ENCODE measurements at places on chromosomes 4 and X.

DNA sequence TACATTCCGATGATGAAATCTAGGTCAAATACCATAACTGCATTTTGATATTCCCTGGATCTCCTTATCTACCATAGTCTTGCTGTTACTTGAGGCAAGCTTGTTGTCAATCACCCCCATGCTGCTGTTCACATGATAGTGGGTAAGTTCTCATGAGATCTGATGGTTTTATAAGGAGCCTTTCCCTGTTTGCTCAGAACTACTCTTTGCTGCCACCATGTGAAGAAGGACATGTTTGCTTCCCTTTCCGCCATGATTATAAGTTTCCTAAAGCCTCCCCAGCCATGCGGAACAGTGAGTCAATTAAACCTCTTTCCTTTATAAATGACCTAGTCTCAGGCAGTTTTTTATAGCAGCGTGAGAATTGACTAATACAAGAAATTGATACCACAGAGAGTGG, 432.0 kb downstream of the GLUD2 start:
- no peak for DNase-seq

DNA sequence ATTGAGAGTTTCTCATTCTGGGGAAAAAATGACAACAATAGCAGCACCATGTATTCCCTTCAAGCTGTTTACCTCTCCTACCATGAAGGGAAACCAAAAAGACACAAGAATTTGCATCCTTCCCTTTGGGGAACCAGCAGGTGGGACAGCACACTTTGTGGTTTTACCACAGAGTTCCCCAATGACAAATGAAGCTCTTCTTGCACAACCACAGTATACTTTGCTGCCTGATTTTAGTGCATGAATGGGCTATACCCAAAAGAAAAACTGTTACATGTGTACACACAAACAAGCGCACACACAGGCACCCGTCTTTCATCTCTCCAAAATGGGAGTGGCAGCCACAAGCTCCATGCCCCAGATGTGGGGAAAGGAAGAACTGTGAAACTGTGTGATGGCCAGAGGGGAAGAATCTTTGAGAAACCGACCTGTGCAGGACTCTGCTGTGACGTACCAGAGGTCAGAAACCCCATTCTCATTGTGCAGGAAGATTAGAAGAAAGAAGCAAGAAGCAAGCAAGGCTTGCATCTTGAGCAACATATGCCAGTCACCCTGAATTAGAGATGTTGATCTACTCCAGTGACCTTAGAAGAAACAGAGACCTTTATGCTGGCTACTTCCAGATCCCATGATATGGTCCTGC, 2.7 kb upstream of the MAML3 start:
- no peak for DNase-seq

DNA sequence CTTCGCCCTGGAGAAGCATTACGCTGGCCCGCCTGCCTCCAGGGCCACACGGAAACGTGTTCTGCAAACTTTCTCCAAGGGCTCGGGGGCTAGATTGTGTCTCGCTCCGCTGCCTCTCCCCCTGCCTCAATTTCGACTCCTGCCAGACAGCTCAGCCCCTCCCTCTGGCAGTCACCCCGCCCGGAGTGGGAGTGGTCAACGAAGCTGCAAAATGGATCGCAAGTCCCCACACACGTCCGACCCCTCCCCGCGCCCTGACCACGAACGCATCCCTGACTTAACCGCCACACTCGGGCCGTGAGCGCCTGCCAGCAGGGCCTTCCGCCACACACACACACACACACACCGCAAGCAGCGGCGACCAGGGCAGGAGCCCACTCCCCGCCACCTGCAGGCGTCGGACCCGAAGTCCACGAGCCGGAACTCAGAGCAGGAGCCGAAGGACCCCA, 47.0 kb upstream of the NKAP start:
- DNase-seq, result no peak

- peak; percentile 65 for DNase-seq
Observed at GRCh38 chr4:56648021-56648823, 32.9 kb downstream of the HOPX start.

- peak; percentile 97 for DNase-seq
Observed at GRCh38 chr4:103019308-103020124, at the start of gene SLC9B1. SLC9B1 (minus strand) TSS chr4:103019705; CDS start chr4:102991711, 27,994 bp downstream.

DNA sequence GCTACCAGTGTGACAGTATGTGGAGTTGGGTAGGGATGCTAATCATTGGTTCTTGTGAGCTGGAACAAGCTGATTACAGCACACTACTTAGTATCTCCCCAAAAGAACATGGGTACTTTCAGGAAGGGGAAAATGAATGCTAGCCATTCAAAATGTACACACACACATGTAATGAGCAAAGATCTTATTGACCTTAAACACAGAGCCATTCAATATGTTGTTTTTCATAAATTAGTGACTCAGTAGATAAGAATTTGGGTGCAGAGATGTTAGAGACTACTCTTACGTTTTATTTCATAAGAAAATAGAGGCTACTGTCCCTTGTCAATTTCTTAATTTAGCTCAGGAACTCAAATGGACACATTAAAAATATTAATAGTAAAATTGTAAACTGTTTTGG, 509.5 kb upstream of the ATOH1 start:
- DNase-seq, result no peak

DNA sequence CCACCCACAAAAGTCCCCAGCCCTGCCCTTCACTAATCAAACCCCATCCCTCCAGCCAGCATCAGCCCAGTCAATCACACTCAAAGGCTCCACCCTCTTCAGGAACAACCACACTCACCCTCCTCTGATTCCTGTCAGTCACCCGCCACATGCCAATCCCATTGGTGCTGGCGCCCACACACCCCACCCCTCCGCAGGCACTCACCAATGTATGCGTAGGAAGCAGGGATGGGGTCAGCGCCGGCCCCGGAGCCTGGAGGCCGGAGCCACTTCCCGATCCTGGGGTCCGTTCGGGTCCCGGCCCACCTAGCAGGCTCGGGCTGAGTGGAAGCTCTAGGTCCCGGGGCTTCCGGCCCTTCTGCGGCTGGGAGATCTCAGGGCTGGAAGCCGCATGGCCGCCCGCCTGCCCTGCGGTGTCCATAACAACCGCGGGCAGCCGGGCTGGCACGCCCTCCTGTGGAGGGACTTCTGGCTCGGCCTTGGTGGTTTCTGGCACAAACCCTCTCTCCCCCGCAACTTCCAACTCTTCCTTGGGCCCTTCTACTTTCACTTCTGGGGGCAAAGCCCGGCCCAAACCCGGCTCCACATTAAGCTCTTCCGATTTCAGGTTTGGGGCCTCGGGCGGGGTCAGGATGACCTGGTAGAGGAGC, 7.9 kb upstream of the CFP start:
- peak; percentile 81 for DNase-seq

GRCh38 chr4:110106931-110107296, 91.5 kb downstream of the ELOVL6 start:
- peak; percentile 82 for DNase-seq

GRCh38 chr4:174120446-174121295, 162.8 kb downstream of the FBXO8 start:
- DNase-seq, result peak; percentile 85

DNA sequence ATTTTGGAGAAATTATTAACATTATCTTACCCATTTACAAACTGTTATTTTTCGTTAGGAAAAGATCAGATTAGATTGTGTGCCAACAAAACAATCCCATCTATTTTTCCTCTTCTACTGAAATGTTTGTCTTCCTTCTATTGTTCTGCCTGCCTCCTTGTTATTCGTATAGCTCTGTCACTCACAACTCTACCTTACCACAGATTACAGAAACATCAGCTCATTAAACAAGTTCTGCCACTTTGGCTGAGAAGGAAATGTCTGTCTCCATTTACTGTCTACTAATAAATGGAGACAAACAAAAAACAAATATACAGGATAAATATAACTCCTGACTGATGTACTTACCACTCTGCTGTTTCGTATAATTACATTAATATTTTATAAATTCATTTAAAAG, 211.4 kb downstream of the ENOX2 start:
- DNase-seq, result no peak

DNA sequence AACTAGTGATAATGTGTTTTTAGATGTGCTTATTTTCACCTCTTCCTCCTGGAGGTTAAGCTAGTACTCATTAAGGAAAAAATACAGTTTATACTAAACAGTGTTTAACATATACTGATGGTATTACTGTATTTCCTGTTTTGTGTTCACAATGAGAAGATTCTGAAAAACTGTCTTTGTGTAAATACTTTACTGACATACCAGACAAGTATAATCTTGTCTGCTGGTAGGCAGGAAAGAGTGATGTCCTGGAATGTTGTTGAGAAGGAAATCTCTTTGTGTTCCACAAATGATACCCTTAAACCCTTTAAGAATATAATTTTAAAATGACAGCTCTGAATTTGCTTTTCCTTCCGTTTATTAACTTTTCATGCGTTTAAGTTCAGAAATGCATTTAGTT, 205.5 kb upstream of the NUDT6 start:
- peak; percentile 53 for DNase-seq

GRCh38 chr4:183960046-183960420, 54.9 kb downstream of the STOX2 start:
- no peak for DNase-seq

- DNase-seq, result peak; percentile 84
Observed at GRCh38 chr4:158446106-158446505, 75.6 kb upstream of the RXFP1 start.

DNA sequence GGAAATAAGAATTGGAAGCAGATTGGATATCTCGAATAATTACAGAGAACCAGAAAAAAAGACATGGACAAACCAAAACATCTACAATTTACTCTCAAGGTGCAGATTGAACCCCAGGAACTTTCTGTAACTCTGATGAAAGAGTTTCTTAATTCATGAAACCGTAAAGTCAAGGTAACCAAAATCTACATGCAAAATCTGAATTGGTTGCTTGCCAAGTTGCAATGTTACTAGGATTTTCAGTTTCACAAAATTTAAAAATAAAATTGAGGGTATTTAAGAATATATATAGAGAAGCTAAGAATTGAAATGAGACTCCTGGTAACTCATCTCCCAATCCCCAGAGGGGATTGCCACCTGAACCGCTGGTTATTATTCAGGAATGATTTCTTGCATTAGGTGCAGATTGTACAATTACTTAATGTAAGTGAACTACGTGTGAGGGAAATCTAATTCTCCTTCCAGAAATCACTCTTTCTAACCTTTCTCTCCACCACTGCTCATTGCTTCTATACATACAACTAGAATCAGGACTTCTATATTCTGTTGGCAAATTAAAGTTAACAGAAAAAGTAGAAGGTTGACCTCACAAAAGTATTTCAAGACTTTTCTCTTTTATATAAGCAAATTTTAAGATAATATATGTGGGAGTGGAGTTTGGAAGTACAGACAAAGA, 221.5 kb upstream of the NDST4 start:
- no peak for DNase-seq

- DNase-seq, result no peak
Observed at GRCh38 chrX:114675365-114675764, 91.5 kb downstream of the HTR2C start.

DNA sequence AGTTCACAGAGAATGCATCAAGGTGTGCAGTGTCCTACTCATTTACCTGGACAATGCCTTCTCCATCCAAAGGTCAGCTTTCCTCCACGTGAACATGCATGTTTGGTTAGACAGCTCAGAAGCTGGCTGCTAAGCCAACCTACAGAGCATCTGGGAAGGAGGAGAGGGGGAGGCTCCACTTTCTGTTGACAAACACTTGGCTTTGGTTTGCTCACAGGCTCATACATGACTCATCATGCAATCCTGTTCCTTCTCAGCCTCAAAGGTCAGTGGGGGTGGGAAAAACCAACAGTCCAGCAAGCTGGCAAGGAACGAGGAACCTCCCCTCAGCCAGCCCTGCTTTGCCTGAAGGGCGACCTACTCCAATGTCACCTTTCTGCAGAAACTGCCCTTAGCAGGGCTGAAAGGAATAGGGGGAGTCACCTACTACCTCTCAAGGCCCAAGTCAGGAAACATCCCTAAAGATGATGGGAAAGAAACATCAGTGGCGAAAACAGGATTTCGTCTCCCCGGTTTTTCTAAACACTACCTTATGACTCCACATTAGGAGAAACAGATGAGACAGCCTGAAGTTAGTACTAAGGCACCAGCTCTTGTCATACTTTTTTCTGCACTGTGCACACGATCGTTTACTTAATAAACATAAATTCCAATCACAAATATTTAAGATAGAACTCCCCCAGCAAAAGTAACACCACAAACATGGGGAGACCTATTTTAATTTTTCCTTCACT, 37.9 kb downstream of the RELL1 start:
- peak; percentile 98 for DNase-seq

- DNase-seq, result no peak
Observed at GRCh38 chr4:109278594-109279031, 23.8 kb downstream of the COL25A1 start.
